ENCODE measurements at places on chromosomes 7 and 10.

GRCh38 chr7:82323806-82324205, 119.8 kb downstream of the CACNA2D1 start:
- DNase-seq, result no peak

- no peak for DNase-seq
Observed at GRCh38 chr10:4043897-4044665, 259.1 kb upstream of the KLF6 start.

DNA sequence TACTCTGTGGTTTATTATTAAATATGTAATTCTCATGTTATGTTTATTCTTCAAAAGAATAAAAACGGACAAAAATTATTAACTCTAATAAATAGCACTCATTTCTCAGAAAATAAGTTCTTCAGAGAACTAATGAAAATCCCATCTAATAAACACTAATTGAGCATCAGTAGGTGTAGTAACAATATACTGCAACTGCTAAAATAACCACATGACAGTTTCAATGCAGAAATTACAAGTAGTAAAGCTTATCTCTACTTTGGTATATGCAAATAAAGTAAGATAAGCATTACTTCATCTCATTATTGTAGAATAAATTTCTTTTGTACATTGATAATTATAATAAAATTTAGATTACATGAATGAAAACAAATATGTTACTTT, 56.4 kb upstream of the DKK1 start:
- no peak for DNase-seq

DNA sequence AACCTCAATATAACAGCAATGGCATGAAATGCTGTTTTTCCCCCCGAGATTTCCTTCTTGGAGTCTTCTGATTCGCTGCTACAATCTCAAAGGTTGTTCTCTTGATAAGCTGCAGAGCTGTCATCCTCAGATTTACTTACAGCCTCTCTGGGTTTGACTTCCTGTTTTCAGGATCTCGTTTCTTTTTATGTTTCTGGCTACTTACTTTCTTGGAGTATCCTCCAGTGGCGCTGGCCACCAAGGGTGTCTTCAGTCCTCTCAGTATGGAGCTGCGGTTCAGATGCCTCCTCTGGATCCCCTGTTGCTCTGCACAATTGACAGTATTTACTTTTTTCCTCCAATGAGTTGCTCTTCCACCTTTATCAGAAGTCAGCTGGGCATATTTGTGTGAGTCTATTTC, 152.0 kb upstream of the TMEM72 start:
- no peak for DNase-seq

DNA sequence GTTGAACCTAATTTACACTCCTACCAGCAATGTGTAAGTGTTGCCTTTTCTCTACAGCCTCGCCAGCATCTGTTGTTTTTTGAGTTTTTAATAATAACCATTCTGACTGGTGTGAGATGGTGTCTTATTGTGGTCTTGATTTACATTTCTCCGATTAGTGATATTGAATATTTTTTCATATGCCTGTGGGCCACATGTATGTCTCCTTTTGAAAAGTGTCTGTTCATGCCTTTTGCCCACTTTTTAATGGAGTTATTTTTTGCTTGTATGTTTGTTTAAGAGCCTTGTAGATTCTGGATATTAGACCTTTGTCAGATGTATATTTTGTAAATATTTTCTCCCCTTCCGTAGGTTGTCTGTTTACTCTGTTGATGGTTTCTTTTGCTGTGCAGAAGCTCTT, 195.3 kb downstream of the DNAJB6 start:
- DNase-seq, result no peak

GRCh38 chr7:155260498-155260872, 37.2 kb upstream of the INSIG1 start:
- no peak for DNase-seq

DNA sequence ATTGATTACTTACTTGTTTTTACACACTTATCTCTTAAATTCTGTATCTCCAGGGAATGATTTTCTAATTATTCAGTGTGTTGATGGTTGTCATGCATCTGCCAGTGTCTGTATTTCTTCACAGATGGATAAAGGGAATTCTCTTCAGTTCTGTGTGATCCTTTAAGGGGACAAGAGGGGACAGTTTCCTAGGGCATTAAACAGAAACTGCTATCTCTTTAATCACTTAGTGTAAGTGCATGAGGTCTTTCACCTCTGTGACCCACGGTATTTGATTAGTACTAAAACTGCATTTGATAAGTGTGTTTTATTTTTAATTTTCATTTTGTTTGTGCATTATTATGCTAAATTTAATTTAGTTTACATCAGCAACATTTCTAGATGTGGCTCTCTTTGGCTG, 26.6 kb upstream of the SEMA3D start:
- DNase-seq, result no peak

GRCh38 chr7:91973639-91974038, 33.0 kb downstream of the AKAP9 start:
- DNase-seq, result no peak

DNA sequence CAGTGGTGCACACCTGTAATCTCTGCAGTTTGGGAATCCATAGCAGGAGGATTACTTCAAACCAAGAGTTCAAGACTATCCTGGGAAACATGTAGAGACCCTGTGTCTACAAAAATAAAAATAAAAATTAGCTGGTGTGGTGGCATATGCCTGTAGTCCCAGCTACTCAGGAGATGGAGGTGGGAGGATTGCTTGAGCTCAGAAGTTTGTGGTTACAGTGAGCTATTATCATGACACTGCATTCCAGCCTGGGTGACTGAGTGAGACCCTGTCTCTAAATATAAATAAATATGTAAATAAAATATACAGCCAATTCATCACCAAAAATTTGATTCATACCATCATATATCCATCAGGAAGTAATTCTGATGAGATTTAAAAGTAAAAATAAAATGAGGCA, 60.9 kb downstream of the ANKRD7 start:
- DNase-seq, result no peak

DNA sequence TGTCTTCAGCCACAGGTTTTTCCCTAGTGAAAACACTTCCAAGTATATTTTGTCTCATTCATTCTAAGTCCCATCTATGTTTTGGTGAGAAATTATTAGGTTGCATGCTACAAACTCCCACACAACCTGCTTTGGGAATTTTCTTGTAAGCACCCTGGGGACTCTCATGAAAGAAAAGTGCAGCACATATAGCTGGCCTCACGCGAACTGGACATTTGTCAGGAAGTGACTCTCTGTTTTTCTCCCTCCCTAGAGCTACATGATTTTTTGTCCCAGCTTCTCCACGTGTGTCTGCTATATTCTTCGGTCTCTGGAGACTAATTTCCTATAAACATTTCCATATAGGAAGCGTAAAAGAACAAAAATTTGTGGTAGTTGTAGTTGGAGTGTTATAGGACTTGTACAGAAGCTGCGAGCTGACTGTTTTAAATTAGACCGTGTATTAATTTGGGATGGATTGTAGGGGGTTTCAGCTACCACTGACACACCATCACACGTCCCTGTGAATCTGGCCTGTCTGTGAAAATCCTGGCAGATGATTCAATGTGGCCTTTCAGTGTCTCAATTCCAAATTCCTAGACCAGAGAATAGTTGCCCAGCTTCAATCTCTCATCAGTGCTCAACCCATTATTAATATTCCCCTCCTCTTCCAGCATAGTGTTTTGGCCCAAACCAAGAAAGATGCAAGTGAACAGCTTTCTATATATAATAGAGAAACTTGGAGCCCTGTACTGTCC, 40.2 kb downstream of the ARL4A start:
- DNase-seq, result no peak

GRCh38 chr7:101635484-101635883, 6.4 kb upstream of the MYL10 start:
- no peak for DNase-seq

- no peak for DNase-seq
Observed at GRCh38 chr10:113335592-113335991, 217.3 kb upstream of the HABP2 start.

- no peak for DNase-seq
Observed at GRCh38 chr7:80207501-80207900, 72.9 kb downstream of the GNAI1 start.

DNA sequence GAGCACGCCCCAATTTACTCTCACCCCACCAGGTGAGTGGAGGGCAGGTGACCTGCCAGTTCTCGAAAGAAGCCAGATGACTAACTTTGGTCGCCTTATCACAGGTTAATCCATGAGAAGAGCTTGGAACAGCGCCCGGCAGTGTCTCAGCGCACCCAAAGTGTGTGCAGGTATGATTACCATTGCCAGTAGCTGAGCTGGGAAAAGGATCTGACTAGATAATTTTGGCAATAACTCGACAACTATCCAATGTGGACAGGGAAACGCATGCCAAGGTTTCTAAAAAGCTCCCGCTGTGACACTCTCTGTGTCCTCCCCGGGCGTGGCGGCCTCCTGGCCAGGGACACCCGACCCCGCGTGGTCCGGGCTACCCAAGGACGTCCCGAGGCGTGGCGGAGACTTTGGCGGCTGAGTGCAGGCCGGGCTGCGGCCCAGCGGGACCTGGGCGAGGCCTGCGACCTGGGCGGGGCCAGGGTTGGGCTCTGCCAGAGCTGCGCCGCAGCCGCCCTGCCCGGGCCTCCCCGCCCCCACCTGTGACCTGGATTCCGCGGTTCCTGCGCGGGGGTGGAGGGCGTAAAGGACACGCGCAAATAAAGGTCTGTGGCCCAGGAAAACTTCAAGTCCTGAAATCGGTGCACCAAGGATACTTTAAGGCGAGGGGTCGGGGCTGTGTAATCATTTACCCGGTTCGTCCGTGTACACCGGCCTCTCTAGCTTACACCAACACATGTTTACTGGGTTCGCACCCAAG, 13.7 kb upstream of the WAPL start:
- DNase-seq, result no peak

GRCh38 chr7:114598946-114599345, 184.3 kb downstream of the FOXP2 start:
- no peak for DNase-seq

GRCh38 chr7:149569726-149570422, 72.3 kb upstream of the ZNF746 start:
- no peak for DNase-seq

GRCh38 chr10:123409884-123410283, 255.7 kb downstream of the BUB3 start:
- no peak for DNase-seq

DNA sequence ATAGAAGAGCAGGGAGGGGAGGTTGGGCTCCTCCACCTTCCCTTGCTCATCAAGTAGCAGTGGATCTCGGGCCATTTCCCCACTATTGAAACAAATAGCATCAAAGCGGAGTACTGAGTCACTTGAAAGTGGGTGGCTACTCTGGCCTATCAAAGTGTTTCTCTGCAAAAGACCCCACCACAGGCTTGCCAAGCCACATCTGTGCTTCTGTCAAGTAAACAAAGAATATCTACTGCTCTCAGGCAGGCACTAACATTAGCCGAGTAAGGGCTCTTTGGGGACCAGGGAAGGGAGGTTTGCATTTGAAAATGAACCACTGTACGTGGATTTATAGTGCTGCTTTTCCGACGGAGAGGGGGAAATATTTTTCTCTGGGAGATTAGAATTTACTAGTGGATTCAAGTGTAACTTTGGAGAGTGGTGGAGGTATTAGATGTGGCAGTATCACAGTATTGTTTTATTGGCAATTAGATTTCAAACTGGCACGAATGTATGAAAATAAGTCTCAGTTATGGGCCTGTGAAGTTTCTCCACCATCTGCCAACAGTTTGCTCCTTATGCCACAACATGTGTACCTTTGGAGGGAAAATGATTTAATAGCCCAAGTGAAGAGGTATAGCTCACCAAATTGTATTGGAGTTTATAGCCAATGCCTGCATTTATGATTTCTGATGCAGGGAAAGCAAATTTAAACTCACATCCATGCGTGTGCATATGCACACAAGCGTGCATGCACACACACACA, 97.5 kb downstream of the RPS24 start:
- no peak for DNase-seq

DNA sequence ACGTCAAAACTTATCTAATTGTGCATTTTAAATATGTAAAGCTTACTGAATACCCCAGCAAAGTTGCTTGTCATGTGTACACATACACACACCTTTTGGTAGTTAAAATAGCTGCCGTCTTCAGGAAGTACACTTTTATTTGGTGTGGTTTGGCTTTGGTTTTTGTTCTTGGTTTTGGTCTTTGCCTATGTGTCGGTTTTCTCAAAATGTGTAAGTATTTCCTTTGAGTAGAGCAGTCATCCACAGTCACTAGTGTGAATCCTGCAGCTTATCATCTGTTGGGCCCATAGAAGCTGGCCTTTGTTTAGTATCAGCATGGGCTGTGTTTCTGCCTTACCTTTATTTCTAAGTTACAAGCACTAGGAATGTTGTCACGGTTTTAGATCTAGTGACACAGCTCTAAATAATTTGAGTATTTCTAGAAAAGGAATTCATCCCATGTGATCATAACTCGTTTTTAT, 35.3 kb downstream of the NET1 start:
- DNase-seq, result no peak

DNA sequence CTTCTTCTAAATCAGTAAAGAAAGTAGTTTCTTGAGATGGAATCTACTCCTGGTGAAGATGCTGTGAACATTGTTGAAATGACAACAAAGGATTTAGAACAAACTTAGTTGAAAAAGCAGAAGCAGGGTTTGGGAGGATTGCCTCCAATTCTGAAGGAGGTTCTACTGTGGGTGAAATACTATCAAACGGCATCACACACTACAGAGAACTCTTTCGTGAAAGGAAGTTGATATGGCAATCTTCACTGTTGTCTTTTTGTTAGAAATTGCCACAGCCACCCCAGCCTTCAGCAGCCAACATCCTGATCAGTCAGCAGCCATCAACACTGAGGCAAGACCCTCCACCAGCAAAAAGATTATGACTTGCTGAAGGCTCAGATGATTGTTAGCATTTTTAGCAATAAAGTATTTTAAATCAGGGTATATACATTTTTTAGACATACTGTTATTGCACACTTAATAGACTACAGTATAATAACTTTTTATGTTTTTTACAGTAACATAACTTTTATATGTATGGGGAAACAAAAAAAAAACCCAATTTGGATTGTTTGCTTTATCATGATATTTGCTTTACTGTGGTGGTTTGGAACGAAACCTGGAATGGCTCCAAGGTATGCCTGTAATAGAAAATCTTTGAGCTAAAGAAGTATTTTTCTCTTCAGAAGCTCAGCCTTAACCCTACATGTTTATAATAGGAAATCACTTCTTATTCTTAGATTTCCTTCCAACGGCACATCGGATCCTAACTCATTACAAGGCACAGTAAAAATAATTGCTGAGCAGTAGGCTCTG, 257.3 kb downstream of the LRMDA start:
- no peak for DNase-seq

GRCh38 chr7:132436121-132436520, 140.1 kb downstream of the PLXNA4 start:
- no peak for DNase-seq

DNA sequence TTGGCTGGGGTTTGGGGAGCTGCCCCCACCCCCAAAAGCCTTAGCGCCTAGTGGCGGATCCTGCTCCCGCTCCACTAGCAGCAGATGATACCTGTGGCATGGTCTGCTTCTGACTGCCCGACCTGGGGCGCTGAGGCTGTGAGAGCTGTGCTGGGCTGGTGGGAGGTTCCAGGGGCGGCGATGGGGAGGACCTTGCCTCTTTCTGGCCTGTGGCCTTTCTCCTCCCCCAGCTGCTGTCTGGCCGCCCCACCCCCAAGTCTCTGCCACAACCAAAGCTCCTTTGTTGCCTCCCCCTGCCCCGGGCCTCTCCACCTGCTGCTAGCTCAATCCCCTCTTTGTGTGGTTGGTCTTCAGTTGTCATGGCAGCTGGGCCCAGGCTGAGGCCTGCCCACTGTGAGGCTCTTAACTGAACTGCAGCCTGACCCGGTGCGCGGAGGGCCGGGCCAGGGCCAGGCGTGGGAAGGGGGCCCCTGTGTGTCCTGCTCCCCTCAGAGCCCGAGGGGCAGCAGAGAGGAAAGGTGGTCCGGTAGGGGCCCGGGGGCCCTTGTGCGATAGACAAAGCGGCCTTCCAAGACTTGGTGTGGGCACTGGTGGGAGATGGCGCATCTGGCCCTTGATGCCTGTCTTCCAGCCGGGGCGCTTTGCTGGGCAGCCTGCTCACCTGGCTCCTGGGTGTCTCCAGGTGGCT, 4.7 kb downstream of the ZNF775 start:
- DNase-seq, result no peak
